ENCODE measurements at places on chromosomes 2 and 18.

DNA sequence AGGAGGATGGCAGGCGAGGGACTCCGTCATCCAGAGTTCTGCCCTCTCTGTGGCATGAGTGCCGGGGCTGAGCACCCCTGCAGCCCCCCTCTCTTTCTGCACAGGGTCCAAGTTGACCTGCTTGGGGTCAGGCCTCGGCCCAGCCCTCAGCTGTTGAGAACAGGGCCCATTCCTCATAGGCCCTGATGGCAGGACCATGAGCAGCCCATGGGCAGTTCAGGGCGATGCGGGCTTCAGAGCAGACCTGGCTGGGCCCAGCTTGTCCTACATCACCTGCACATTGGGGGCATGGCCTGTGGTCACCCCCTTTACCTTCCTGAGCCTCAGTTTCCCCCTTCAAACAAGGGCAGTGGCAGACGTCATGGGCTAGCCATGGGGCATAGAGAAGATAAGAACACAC, 238.1 kb downstream of the SEPTIN10 start:
- DNase-seq: no peak

DNA sequence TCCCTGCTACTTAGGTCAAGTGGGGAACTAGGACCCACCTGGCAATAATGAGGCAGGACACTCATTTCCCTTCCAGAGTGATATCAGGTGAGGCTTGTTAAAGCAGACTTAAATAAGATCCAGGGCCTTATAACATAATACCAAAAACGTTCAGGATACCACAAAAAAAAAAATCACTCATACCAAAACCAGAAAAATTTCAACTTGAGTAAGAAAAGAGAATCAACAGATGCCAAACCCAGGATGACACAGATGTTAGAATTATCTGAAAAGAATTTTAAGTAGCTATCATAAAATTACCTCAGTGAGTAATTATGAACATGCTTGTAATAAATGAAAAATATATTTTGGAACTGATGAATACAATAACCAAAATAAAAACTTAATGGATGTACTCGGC, 255.6 kb upstream of the OSR1 start:
- no peak for DNase-seq

- no peak for DNase-seq
Measured at GRCh38 chr2:64035072-64035942, 16.1 kb upstream of the VPS54 start.

DNA sequence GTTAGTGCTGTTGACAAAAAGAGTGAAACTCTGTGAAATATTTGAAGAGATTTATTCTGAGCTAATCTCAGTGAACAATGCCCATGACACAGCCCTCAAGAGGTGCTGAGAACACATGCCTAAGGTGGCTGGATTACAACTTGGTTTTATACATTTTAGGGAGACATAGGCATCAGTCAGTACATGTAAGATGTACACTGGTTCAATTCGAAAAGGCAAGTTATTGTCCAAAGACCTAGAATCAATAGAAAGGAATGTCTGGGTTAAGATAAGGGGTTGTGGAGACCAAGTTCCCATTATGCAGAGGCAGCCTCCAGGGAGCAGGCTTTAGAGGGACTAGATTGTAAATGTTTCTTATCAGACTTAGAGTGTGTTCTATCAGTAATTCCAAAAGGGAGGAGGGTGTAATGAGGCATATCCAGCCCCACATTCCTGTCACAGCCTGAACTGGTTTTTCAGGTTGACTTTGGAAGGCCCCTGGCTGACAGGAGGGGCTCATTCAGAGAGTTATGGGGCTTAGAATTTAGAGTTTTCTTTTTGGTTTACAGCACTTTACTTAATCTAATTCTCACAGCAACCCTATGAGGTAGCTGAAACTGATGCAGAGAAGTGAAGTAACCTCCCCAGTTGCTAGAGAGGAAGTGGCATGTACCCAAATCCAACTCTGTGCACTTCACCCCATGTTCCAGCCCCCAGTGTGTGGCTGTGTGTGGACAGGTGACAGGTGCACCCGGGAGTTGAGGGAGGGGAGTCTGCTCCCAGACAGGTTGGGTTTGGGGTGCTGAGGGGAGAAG, 28.3 kb upstream of the ASAP2 start:
- no peak for DNase-seq

GRCh38 chr2:58871469-58872142, 630.5 kb upstream of the FANCL start:
- no peak for DNase-seq

All from activated CD4-positive, alpha-beta T cell treated with anti-CD3 and anti-CD28 coated beads for 4 hours (primary cell).